ENCODE measurements at places on chromosomes 1 and 21.

DNA sequence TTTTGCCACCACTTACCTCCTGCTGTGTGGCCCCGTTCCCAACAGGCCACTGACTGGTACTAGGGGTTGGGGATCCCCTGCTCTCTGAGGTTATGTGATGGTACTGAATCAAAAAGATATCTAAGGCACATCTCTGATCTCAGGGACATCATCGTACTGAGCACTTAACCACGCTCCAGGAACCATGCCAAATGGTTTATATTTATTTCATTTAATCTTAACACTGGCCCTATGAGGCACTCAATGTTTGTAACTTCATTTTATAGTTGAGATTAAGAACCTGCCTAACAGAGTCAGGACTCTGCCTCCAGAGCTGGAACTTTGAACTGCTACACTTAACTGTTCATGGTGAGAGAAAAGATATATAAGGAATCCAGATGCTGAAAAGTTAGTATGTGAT, 98.0 kb upstream of the HP1BP3 start:
- DNase-seq, result no peak

DNA sequence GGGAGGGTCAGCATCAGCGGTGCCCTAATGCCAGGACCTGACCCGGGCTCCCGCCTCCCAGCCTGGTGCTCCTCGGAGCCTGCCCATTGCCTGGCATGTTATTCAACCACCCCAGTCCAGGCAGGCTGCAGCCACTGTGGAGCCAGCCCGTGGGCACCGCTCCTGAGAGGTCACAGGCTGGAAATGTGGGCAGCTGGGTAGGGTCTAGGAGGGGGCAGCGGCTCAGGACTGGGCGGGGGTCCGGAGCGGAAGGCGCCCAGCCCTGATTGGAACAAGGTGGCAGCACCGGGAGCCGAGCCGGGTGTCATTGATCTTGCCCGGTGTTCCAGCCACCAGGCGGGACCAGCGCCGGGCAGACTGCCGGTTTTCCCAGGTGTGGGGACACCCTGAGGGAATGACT, 12.7 kb upstream of the RUNX3 start:
- no peak for DNase-seq

DNA sequence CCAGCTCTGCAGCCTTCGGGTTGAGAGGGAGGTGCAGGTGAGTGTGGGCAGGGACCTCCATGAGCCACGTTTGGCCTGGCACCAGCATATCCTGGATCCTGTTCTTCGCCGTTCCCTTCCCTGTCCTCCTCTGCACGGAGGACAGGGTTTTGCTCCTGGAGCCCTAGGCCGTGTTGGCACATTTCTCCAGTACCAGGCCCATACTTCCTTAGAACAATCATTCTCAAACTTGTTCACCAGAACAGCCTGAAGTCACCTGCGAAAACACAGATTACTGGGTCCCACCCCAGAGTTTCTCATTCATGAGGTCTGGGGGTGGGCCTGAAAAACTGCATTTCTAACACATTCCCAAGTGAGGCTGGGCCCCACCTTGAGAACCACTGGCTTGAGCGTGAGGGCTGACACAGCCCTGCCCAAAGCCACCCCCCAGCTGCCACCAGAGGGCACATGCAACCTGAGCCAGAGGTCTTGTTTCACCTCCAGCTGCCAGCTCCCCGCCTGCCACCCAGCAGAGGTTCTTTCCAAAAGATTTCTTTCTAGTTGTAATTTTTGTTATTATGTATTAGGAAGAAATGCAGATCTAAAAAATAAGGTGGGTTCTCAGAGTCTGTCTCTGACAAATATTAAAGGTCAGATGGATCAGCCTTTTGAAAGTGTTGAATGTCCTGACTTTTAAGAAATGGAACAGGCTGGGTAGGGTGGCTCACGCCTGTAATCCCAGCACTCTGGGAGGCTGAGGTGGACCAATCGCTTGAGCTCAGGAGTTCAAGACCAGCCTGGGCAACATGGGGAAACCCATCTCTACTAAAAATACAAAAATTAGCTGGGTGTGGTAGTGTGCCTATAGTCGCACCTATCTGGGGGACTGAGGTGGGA, 39.6 kb upstream of the LDLRAP1 start:
- no peak for DNase-seq

- DNase-seq, result no peak
These were observed 87.5 kb downstream of the ATP5PO start for GRCh38 chr21:33828083-33828482.

GRCh38 chr1:21663951-21664805, 5.0 kb downstream of the RAP1GAP start:
- no peak for DNase-seq

GRCh38 chr1:79478160-79478559, 471.6 kb upstream of the ADGRL4 start:
- no peak for DNase-seq

DNA sequence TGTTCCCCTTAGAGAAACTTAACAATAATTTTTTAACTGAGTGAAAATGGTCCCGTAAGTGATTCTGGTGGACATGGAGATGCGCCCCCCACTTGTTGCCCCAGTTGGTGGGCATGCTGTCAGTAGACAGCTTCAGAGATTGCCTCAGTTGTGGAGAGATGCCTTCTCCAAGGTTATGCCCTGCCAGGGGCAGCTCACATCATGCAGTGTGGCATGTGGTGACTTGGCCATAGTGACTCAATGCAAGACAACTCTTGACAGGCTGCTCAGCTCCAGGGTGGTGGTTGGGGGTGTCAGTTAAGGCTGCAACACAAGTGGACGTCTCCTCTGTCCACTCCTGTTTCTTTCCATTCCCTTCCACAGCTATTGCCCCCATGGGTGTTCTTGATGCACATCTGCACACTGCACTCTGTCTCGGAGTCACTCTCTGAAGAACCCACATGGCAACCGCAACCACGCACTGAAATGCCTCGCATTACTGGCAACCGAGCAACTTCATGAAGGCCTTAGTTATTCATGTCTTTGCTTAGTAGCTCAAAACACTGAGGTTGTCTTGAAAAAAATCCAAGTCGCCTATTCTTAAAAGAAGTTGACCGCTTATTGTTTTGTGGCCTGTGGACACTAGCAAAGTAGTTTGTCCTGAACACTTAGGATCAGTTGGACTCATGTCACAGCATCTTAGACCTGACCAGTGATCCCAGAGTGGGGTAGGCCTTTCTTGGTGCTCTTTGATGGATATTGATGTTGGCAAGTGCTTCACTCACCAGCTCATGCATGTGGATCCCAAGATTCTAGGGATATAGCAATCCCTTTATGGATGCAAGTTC, 54.8 kb upstream of the USP1 start:
- no peak for DNase-seq

GRCh38 chr1:54256522-54257345, 56.8 kb downstream of the MRPL37 start:
- no peak for DNase-seq

DNA sequence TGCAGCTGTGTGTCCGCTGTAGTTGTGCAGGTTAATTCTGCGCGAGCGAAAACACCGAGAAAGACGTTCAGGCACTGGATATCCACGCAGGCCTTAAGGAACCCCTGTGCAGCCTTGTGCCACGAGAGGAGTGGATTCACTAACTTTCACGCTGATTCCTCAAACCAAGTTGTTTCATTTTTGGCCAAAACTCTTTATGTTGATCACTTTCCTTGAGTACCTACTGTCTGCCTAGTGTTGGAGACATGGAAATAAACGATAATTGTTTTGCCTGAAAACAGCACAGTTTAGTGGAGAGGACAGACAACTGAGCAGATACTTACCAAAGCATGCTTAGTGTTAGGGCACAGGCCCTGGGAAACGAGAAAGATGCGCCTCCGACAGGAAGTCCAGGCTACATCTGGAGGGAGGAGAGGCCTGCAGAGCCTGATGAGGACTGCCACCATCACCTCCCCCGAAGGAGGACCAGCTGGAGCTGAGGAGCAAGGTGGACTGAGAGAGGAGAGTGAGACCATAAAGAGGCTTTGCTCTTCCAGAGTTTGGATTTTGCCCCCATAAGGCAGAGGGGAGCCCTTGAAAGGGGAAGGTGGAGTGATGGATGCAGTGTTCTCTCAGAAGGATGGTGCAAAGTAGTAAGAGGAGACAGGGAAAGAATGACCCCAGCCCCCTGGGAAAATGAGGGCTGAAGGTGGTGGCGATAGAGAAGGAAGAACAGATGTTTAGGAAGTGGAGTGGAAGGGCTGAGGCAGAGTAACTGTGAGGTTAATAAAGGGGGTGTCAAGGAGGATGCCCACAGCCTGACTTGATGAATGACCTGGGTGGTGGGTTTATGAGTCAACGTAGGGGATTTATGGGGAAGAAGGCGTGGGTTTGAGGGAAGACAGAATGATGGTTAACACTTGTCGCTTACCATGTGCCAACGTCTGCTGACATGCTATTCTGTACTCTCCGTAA, 956 bp upstream of the SCAF4 start:
- DNase-seq, result no peak

- DNase-seq, result peak; percentile 91
These were observed 753 bp downstream of the KIF1B start for GRCh38 chr1:10210841-10211804.

DNA sequence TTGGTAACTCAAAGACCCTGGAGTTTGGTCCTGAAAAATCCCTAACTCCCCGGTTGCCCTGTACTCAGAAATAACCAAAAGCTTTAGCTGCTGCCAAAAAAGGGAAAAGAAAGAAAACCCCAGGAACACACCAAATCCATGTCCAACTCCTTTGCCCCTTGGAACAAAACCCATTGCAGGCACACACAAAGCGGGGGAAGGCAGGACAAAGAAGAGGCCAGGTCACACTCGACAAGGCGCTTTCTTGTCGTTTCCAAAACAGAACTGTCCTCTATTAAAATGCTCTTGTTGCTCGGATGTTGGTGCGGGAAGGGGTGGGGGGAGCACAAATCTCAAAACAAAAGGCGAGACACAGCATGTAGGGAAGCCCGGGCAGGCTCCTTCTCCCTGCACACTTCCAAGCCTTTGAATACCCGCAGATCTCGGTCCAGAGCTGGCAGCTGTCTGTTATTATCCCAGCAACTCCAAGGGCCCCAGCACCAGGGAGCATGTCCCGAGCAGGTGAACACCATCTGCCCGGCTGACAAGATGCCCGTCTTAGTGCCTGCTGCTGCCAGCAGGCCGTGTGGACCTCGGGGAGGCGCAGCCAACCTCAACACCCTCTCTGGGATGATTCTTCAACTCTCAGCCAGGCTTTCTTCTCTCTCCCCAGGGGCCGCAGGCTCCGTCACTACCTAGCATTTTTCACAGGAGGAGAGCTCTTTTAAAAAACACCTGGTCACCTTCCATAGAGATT, 96.4 kb downstream of the SSBP3 start:
- peak; percentile 50 for DNase-seq

- peak; percentile 79 for DNase-seq
These were observed 57.4 kb downstream of the COL6A1 start for GRCh38 chr21:46038871-46039397.

- no peak for DNase-seq
These were observed 150.2 kb downstream of the FOXD2 start for GRCh38 chr1:47587891-47588582.

DNA sequence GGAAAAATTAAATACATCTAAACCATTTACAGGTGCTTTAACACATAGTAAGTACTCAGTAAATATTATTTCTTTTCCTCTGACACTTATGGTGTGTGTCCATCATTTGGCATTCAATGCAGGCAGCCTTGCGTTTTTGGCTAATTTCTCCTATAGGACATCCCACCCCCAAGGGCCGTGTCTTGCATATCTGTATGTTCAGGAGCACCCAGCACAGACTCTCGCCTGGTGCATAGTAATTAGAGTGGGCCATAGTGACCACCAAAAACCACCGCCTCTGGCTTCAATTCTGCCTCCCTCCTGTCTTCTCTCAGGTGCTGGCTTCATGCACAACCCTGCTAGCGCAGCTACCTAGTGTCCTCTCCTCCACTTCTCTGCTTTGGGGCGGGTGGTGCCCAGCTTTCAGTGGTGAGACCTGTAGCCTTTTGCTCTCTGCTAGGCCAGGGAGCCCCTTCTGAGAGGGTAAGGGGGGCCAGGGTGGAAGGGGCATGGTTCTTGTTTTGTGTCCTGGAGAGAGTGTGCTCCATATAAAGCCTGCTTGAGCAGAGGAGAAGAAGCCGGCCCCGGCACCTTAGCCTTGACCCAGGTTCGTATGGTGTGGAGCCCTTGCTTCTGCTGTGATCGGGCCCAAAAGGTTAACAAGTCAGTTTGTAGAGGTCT, 33.4 kb downstream of the BATF3 start:
- DNase-seq, result no peak

DNA sequence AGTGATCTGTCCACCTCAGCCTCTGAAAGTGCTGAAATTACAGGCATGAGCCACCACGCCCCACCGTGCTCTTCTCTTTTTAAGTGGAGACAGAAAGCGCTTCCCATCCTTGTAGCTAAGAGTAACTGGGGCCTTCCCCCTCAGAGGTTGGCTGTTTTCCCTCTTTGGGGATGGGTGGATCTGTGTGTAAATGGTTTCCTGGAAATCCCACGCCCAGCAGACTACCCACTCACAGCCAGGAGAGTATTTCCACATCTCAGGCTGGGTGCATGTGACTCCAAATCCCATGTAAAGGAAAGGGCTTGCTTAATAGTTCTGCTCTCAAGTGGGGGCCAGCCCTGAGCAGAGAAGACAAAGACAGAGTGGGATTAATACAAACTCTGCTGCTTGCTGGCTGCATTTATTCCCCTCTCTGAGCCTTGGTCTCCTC, 19.6 kb upstream of the TCEA3 start:
- peak; percentile 69 for DNase-seq

DNA sequence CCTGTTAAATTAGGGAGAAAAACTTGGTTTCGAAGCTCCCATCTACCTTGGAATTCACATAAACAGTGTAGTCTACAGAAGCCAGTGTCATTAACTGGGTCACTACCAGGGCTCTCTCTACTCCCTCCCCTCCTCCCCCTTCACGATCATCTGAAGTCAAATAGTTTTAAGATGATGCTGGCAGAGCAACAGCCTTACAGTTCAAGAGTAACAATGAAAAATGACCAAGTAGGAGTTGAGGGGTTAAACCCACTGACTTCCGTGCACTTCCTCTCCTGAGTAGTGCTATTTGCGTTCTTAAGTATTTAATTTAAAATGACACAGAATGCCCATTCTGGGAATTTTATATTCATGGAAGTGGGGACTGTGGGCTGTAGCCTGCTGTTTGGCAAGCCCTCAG, 236.9 kb downstream of the SIPA1L2 start:
- no peak for DNase-seq

DNA sequence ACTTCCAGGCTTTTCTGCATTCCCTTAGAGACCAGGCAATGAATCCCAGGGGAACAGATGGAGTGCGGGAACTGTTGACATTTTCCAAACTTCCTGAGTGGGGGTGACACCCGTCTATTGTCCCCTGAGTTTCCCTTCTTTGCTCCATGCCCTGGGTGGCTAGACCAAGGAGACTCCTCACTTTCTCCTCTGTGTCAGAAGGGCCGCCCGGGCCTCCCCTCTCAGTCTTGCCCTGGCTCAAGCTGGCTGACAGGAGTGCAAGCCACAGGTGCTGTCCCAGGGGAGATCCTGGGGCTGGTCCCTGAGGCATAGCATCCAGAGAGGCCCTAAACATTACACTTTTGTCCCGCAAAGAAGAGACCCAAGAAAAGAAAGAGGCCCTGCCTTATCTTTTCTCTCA, 62.8 kb downstream of the DDX20 start:
- DNase-seq, result no peak

- no peak for DNase-seq
These were observed 149.4 kb upstream of the COL6A1 start for GRCh38 chr21:45831991-45832740.

All from left hindlimb (tissue), 1 donor.